ENCODE measurements at places on chromosomes 7 and 10. TPM values are rescaled to one million over a fixed set of nuclear protein-coding genes. Genes with fewer than 3 reads are reported as not detected.

CYP2C9 gene
- total RNA-seq, result not detected

GRCh38 chr7:12221414-12221813 lies 10.3 kb downstream of the TMEM106B start:
- DNase-seq, result no peak

GNAT3 gene
- total RNA-seq, result not detected

- no peak for DNase-seq
These were observed 31.8 kb downstream of the KLRG2 start for GRCh38 chr7:139451638-139452037.

DNA sequence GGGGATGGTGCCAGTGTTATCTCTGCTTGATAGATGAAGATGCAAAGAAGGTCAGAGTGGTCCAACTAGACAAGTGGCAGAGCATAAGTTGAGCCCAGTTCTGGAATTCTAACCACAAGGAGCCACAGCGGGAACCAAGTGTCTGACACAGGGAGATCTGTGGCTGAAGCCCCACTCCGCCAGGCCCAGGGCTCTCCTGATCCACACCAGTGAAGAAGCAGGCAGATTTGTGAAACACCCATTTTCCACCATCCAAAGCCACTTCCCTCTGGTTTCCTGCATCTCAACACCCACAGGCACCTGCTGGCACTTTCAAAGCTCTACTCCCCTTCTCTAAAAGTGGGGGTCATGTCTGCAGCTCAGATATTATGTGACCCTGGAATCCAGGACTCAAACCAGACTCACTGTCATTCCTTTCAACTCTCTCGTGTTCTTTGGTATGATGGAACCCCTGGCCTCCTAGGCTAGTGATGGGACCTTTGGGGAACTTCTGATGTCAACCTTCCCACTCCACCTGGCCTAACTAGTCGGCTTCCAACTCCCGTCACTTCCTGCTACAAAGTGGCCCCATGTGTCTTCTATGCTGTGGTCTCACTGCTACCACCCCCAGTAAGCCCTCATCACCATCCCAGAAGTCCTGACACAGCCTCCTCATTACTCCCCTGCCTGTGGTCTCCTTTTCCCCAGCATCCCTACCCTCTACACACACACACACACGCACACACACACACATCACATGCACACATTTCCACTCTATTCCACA lies 177.6 kb downstream of the GRID1 start:
- no peak for DNase-seq

ANK3 gene
- 260 TPM for total RNA-seq

- DNase-seq, result no peak
These were observed 1041.8 kb downstream of the GATA3 start for GRCh38 chr10:9096288-9096687.

GRCh38 chr7:3056234-3057065 lies 12.8 kb upstream of the CARD11 start:
- no peak for DNase-seq

DNA sequence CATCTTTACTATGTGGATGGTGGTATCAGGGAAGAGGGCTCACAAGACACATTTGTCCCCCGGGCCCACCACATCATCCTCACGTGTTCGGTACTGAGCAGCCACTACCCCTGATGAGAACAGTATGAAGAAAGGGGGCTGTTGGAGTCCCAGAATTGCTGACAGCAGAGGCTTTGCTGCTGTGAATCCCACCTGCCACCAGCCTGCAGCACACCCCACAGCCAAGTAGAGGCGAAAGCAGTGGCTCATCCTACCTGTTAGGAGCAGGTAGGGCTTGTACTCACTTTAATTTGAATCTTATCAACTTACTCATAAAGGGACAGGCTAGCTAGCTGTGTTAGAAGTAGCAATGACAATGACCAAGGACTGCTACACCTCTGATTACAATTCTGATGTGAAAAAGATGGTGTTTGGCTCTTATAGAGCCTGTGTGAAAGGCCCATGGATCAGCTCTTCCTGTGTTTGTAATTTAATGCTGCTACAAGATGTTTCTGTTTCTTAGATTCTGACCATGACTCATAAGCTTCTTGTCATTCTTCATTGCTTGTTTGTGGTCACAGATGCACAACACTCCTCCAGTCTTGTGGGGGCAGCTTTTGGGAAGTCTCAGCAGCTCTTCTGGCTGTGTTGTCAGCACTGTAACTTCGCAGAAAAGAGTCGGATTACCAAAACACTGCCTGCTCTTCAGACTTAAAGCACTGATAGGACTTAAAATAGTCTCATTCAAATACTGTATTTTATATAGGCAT lies 9.1 kb upstream of the CSGALNACT2 start:
- no peak for DNase-seq

MTERF1 gene
- total RNA-seq, result 30.4 TPM

GRCh38 chr7:29040579-29040925 lies 82.4 kb upstream of the TRIL start:
- no peak for DNase-seq

GRCh38 chr7:122394512-122394911 lies 90.0 kb upstream of the FEZF1 start:
- DNase-seq, result no peak

DNA sequence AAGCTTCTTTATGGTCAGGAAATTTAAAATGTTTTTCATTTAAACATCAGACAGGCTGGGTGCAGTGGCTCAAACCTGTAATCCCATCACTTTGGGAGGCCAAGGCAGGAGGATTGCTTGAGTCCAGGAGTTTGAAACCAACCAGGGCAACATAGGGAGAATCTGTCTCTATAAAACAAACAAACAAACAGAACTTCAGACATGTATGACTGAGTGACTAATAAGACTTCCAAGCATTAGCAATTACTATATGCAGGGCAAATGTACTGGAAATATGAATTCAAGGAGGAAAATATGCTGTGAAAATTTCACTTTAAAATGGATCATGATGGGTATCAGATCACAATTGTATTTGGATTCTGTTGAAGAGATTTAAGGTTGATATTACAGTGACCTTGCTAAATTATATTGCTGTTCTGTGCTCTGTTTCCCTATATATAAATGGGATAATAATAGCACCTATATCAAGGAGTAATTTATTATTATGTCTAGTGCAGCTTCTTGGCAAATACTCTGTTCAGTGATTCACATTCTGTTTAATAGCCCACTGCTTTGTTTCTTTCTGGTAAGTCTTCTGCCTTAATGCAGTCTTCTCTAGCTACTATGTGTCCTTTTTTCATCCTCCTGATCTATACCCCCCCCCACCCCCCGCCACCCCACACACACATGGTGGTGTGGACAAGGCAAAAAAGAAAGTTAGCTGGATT lies 36.2 kb downstream of the BMPR1A start:
- DNase-seq, result no peak

DNA sequence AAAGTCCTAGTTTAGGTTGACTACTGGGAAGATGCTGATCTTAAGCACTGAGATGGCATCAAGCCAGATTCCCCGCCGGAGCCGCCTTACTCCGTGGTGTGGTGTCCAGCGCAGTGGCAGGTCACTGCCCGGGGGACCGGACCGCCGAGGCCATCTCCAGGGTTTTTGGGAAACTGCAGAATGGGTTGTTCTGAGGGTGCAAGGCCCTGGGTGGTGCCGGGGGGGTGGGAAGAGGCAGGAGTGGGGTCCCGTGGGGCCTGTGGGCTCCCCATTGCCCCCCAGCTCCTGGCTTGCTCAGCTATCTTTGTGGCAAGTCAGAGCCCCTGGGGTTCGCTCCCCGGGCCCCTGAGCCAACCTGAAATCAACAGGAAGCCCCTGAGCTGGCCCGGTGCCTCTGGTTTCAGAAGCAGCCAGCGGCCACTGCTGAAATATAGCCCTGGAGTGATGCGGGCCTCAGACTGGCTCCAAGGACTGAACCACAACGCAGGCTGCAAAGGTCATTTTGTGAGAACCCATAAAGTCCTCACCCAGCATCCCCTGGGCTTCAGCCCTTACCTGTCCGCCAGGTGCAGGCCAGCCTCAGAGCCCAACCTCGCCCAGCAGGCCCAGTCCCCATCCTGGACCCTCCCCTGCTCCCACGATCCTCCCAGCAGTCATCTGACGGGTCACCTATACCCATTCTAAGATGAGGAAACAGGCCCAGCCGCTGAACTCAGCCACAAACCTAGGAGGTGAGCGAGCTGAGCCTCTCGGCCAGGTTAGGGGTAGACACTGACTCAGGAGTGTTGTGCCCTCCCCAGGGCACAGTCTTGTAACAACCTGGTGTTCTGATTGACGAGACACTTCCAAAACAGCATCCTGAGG lies 102.7 kb downstream of the PDGFA start:
- no peak for DNase-seq

ACADSB gene
- 14.5 TPM for total RNA-seq

- no peak for DNase-seq
These were observed 814 bp downstream of the HK1 start for GRCh38 chr10:69279110-69279509.

GRCh38 chr7:40760987-40761386 lies 626.2 kb downstream of the SUGCT start:
- no peak for DNase-seq

DNA sequence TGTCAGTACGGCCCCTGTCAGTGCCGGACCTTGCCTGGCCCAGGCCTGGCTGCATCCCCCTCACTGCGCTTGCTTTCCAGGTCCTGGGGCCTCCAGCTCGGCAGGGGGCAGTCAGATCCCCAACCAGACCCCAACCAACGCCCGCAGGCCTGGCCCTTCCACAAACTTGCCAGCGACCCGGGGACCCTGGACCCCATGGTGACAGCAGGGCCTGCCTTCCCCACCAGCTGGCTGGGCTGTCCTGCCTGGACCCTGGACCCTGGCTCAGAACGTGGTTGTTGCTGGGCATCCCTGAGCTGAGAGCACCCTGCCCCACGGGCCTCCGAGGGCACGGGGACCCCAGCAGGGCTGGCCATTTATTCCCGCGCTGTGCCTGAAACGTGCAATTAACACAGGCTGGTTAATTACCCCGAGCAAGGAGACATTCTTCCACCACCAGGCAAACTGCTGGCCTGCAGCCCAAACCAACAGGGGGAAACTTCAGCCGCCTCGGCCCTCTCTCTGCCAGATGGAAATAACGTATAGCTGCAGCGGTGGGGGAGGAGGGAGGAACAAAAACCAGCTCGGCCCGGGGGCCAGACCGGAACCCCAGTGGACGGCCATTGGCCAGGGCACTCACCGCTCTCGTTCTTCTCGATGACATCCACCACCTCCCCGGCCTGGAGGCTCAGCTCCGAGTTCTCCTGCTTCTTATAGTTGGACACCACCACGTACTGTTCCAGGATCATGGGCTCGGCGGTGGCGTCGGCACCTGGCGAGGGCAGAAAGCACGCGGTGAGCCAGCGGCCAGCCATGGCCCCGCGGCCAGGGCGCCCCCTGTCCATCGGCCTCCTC lies 167.1 kb downstream of the NEURL1 start:
- DNase-seq, result peak; percentile 40

DNA sequence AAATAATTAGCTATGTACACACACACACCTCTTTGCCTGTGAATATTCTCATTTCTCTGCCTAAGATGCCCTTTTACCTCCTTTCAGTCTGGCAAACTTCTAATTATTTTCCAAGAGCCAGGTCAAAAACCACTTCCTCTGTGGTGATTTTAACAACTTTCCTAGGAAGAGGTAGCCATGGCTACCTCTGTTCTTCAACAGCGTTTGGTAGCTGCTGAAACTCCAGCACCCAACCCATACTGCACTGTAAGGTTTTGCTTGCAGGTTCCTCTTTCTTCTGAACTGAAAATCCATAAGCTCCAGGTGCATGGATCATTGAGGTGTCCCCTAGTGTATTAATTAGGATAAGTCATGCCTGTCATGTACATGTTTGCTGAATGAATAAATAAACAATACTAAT lies 25.6 kb downstream of the NRCAM start:
- no peak for DNase-seq

GRCh38 chr7:20306180-20306946 lies 24.3 kb upstream of the ITGB8 start:
- DNase-seq, result no peak

GRCh38 chr7:54827734-54828133 lies 68.7 kb upstream of the SEC61G start:
- DNase-seq, result no peak

GFRA1 gene
- 4.7 TPM for total RNA-seq

DNA sequence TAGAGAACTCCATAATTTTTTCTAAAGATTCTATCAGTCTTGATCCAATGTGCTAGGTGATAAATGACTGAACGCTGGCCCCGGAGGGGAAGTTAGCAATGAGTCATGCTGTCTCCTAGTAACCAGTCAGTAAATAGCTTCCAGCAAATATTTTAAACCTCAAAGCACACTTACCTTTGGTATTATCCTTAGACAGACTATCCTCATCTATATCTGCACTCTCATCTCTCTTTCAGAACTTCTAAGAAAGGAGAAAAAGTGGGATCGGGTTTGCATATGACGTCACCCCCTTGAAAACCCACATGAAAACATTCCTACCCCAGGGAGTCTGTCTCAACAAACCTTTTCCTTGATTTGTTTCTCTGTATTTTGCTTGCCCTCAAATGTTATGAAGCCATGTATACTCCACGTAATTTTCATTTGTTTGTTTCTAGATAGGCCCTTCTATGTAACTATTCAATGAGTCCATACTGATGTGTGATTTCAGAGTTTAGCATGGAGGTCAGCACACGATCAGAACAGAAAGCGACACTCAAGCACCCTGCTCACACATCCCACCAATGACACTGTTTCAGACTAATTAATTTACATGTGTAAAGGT lies 174.9 kb upstream of the NRP1 start:
- DNase-seq, result no peak

DNA sequence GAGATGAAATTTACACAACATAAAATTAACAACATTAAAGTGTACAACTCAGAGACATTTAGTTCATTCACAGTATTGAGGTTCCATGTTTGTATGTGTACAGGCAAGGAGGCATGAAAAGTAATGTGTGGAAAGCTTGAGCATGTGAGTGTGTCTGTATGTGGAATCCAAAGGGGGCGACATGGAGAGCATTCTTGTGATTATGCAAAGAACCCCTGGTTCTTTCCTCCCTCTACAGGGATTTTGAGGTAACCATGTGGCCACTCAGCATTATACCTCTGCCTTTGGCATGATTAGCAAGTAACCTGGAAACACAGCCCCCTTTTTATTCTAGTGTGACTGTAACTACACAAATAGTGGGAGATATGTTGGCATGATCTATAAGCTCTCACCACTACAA lies 21.0 kb downstream of the OR2F1 start:
- DNase-seq, result no peak

PCLO gene
- 48.5 TPM for total RNA-seq

FBXL13 gene
- total RNA-seq, result 5.0 TPM

FOXI2 gene
- not detected for total RNA-seq

- DNase-seq, result no peak
These were observed 306.8 kb downstream of the WDR11 start for GRCh38 chr10:121157998-121158397.

AKR1B1 gene
- 29.6 TPM for total RNA-seq

CYP3A5 gene
- 1.6 TPM for total RNA-seq

DNA sequence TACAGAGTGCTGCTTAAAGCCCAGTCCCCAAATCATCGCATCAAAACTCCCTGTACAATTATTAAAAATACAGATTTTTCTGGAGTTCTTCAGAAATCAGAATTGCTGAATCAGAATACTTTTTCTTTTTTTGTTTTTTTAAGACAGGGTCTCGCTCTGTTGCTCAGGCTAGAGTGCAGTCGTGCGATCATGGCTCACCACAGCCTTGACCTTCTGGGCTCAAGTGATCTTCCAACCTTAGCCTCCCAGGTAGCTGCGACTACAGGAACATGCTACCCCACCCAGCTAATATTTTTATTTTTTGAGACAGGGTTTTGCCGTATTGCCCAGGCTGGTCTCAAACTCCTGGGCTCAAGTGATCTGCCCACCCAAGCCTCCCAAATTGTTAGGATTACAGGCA lies 3.9 kb downstream of the BBIP1 start:
- DNase-seq, result no peak
